ENCODE measurements at places on chromosomes 1 and 21. TPM values are rescaled to one million over a fixed set of nuclear protein-coding genes. Genes with fewer than 3 reads are reported as not detected.

The GJB4 gene
- total RNA-seq: not detected

DNA sequence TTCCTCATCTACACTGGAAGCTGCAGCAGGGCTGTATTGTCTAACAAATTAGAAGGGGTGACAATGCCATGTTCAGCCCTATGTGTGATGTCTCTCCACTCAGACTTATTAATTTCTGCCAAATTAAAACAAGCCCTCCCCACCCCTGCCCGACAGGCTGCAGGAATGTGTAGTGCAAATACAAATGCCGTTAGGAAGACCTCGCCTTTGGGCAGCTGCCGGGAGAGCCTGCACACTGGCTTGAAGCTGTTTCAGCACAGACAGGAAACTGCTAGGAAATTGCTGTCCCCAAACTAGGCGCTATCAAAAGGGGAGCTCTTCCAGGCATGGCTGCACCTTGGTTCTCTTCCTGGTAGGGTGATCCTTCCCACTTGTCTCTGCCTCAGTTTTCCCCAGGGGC, 135.2 kb downstream of the ELAVL4 start:
- DNase-seq: no peak

DNA sequence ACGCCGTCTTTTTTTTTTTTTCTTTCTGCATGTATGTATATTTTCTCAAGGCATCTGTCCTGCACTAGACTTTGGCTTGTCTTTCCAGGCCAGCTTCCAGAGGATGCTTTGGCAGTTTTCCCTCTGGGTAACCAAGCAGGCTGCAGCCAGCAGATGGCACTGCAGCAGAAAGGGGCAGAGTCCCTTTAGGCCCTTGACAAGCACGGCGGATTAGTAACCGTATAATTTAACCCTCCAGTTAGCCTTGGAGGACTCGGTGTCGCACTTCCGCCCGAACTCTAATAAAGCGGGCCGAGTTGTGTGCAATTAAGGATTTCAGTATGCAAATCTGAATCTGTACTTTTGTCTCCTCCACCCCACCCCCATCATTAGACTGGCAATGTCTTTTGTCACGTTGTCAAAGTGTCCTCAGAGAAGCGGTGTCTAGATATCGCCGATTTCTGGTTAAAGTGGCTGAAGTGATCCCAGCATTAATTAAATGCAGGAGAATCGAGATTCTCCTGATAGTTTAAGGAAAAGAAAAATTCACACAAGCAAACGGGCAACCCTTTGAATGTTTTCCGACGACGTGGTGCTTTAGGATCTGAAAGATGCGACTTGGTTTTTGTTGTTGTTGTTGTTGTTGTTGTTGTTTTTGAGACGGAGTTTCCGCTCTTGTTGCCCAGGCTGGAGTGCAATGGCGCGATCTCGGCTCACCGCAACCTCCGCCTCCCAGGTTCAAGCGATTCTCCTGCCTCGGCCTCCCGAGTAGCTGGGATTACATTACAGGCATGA, 1.1 kb upstream of the TMEM167B start:
- no peak for DNase-seq

DNA sequence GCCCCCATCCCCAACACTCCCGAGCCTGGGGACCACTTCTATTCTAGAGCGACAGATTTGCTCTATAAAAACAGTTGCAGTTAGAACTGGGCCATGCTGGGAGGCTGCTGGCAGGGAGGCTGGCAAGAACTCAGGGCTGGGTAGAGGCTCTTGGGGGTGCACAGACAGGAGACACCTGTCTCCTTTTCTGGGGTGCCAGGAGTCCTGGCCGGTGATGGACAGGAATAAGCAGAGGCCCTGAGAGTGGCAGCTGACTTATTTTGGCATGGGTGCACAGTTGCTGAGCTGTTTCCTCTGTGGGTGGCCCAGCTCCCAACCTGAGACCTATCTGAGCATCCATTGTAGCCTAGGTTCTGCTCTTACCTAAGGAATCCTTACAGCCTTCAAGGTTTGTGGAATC, 39.2 kb upstream of the TMPRSS2 start:
- DNase-seq: no peak

- no peak for DNase-seq
These were observed 41.6 kb downstream of the CATSPERE start for GRCh38 chr1:244502630-244503029.

- no peak for DNase-seq
These were observed 31.7 kb downstream of the RASSF5 start for GRCh38 chr1:206538901-206539640.

The ZNF593OS gene
- total RNA-seq: not detected

DNA sequence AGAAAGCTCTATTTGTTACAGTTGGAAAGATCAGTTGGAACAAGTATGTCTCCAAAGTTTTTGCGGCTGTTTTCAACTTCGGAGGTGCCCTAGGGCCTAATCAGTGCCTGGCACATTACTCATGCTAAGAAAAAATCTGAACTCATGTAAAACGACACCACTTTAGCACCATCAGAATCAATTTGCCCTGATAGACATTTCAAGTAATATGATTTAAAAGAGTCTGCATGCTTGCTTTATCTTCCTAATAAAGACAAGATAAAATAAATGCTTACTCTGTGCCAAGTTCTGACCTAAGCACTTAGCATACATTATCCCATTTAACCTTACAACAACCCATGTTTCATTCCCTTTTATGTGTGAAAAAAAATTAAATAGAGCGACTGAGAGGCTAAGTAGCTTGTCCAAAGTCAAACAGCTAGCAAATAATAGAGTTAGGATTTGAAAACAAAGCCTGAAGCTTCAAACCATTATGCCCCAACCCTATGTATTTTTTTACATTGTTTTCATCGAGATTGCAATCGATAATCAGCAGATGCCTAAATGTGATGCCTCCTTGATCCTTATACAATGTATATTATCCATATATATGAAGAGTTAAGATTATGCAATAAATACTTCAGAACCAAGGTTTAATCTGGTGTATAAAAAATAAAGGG, 91.3 kb downstream of the DENND1B start:
- no peak for DNase-seq

The MYOM3 gene
- total RNA-seq: 0.23 TPM

GRCh38 chr1:180571832-180572636, 13.3 kb downstream of the OVAAL start:
- DNase-seq: no peak

The MPL gene
- total RNA-seq: not detected

DNA sequence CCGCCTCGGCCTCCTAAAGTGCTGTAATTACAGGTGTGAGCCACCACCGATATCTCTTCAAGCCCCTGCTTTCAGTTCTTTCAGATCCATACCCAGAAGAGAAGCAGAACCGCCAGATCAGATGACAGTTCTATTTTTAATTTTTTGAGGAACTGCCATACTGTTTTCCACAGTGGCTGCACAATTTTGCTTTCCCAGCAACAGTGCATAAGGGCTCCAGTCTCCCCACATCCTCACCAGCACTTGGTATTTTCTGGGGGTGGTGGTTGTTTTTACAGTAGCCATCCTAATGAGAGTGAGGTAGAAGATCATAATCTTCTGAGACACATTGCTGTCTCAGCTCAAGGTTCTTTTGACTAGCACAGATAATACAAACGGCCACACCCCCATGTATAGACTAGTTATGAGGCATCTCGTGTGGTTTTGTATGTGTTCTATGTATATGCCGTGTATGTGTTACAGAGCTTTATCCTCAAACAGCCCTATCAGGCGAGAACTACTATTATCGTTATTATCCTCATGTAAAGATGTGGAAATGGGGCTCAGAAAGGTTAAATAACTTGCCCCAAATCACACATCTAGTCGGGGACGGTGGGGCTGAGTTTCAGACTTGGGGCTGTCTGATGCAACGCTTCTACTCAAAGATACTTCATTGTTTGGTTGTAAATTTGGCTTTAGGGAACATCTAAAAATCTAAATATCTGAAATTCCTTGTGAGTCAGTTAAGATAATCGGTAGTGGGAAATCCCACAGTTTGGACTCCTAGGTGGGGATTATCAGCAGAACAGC, 12.0 kb downstream of the FHAD1 start:
- DNase-seq: no peak

- no peak for DNase-seq
These were observed 6.7 kb downstream of the PIK3CD start for GRCh38 chr1:9658199-9658598.

The LMX1A gene
- not detected for total RNA-seq

DNA sequence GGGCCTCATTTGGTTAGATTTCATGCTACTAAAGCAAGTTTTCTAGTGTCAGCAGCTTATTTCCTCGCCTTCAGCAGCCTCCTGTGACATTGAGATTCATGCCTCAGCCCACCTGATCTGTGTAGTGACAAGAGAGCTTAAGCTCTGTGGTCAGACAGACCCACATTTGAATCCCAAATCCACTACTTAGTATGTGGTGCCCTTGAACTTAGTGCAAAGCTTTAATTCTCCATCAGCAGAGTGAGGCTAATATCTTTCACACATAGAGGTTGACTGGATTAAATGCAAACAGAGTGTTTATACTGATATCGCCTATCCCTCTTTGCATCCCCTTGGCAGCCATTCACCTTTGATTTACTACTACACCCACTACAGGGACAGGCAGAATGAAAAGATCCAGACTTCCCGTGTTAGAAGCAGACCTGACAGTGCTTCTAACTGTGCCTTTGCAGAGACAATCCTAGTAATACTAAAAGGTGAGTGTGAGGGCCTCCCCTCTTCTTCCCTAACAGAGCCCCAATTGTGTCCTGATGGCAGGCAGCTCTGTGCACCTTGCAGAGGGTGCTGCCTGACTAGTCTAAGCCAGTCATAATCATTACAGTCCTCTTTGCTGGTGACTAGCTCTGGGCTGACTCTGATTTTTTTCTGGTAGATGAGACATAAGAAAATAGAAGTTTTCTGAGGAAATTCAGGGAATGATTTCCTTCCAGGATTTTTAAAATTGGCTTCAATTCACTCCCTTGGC, 264.0 kb downstream of the CTH start:
- no peak for DNase-seq

The IQCC gene
- 3.4 TPM for total RNA-seq

The GPR25 gene
- total RNA-seq: not detected

The LYPLA2 gene
- 123 TPM for total RNA-seq

The FMO5 gene
- total RNA-seq: 0.34 TPM

GRCh38 chr1:149937759-149938158, 1.1 kb upstream of the MTMR11 start:
- no peak for DNase-seq

DNA sequence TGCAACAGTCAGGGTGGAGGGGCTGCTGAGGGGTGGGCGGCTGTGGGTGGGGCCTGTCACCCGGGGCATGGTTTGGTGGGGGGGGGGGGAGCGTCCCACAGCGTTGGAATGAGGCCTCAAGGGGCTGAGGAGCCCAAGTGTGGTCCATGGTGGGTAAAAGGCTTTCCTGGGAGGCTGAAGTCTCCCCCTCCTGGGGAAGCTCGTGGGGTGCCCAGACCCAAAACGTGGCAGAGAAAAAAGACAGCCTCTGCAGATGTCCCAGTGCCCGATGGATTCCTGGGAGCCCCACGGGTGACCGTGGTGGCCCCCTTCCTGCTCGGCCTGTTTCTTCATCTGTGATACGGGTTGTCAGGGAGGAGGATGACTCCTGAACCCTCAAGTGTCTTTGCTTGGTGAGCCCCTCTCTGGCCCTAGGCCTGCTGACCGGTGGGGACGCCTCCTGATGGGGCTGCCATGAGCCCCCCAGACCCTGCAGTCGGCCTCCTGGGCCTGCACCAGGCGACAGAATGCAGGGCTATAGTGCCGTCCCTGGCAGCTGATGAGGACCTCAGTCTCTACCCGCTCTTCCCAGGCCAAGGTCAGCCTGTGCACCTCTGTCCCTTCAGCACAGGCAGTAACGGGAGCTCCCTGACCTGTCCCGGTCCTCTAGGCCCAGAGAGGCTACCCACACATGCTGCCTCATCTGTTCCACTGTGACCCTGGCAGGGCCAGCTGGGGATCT, 1.1 kb downstream of the OBSCN start:
- no peak for DNase-seq

- DNase-seq: no peak
These were observed 121.7 kb upstream of the RUNX1 start for GRCh38 chr21:35170818-35171217.

DNA sequence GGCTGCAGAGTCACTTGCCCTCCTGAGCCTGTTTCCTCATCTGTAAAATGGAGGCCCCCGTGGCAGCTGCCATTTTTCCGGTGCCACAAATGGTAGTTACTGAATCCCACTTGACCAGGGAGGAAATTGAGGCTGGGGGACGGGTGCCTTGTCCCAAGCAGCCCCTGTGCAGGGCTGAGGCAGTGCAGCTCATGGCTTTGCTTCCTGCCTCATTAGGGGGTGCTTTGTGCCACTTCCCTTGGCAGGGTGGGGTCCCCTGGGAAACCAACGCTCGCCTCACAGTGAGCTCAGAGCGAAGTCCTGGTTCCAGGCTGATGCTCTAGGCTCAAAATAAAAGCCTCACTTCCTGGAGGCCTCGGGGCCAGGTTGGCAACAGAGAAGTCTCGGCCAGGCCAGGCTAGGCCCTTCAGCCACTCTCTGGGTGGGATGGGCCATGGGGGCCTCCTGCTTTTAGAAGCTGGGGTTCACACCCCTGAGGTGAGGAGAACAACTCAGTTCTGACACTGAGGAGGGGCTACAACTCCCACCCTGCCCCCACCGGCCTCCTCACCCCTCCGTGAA, 6.8 kb downstream of the LAPTM5 start:
- no peak for DNase-seq

- no peak for DNase-seq
These were observed 16.4 kb downstream of the VWA5B1 start for GRCh38 chr1:20307026-20307425.

The OR2T29 gene
- not detected for total RNA-seq

DNA sequence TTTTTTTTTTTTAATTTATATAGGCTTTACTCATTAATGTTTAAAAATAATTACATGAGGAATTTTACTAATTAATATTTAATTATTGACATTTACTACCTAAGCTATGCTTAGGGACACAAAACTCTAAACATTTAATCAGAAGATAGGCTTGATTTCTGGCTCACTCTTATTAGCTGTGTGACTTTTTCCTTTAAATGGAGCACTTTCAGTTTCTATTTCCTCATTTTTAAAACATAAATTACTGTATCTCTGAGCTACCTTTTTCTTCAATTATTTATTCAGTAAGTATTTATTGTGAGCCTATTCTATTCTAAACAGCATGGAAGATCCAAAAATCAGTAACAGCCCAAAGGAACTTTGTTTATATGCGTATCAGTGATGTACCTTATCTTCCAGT, 40.5 kb downstream of the MAP3K7CL start:
- no peak for DNase-seq

DNA sequence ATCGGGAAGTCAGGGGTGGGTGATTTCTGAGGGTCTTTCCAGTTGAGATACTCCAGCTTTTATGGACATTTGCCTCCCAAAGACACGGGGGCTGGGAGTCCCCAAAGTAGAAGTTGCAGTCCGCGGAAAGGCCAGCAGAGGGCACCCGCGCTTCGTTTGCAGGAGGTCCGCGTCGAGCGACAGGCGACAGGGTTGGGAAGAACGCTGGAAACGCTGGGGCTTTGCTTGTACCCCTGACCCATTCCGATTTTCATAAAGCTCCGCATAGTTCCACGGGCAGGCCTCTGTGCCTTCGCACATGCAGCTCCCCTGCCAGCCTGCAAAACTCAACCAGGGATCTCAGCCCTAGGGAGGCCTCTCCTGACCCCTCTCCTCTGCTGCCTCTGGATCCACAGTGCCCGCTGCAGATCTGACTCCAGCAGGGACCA, 44.2 kb upstream of the LAPTM5 start:
- no peak for DNase-seq

The NUDT4B gene
- 46.7 TPM for total RNA-seq

- DNase-seq: no peak
These were observed 34.5 kb upstream of the RALGPS2 start for GRCh38 chr1:178690496-178690895.

All from glomerular endothelial cell (primary cell).